Fibroblast of villous mesenchyme (primary cell): ENCODE measurements at places on chromosomes 5 and 9. TPM values are rescaled to one million over a fixed set of nuclear protein-coding genes. Genes with fewer than 3 reads are reported as not detected.

The PDZD2 gene
- total RNA-seq: 0.97 and 2.6 TPM in 2 replicates

The C5orf52 gene
- not detected in 2 replicates for total RNA-seq

The NUTM2G gene
- total RNA-seq: not detected in 2 replicates

The TMEM171 gene
- 4.5 and 13.4 TPM in 2 replicates for total RNA-seq

The PCDHGA11 gene
- 11.0 and 15.5 TPM in 2 replicates for total RNA-seq

The GAPVD1 gene
- total RNA-seq: 72.8 and 88.9 TPM in 2 replicates

The CACNA1B gene
- under 0.01 and 0.43 TPM in 2 replicates for total RNA-seq

The FLT4 gene
- total RNA-seq: under 0.01 and 0.43 TPM in 2 replicates

The MFAP3 gene
- 66.0 and 113 TPM in 2 replicates for total RNA-seq

The ELOVL7 gene
- under 0.01 TPM in 1 of 2 replicates, not detected in the other for total RNA-seq

The NSA2 gene
- 66.1 and 74.4 TPM in 2 replicates for total RNA-seq

The SPINK1 gene
- 0.32 TPM in 1 of 2 replicates, not detected in the other for total RNA-seq

The RLN2 gene
- total RNA-seq: 0.43 TPM in 1 of 2 replicates, not detected in the other

The FAT2 gene
- under 0.01 TPM in 1 of 2 replicates, not detected in the other for total RNA-seq

The NR2F1 gene
- total RNA-seq: 29.8 and 68.3 TPM in 2 replicates

The CBY3 gene
- 0.32 TPM in 1 of 2 replicates, not detected in the other for total RNA-seq

The ITK gene
- 1.3 TPM in 1 of 2 replicates, not detected in the other for total RNA-seq

The VCAN gene
- 490 and 730 TPM in 2 replicates for total RNA-seq

The SPINK5 gene
- under 0.01 TPM in 1 of 2 replicates, not detected in the other for total RNA-seq

The CDC25C gene
- 4.8 and 6.9 TPM in 2 replicates for total RNA-seq

The SLC38A9 gene
- total RNA-seq: 32.2 and 52.7 TPM in 2 replicates

The F12 gene
- total RNA-seq: 0.43 and 0.64 TPM in 2 replicates

The PPP3R2 gene
- not detected in 2 replicates for total RNA-seq

The ADAMTS13 gene
- total RNA-seq: 1.3 TPM in 2 replicates

The SLC6A7 gene
- under 0.01 TPM in 2 replicates for total RNA-seq

The SMIM33 gene
- total RNA-seq: not detected in 2 replicates
